Activated CD8-positive, alpha-beta memory T cell treated with anti-CD3 and anti-CD28 coated beads, Interleukin-2, amount 10 ng/mL, durations not matched to agents 7 days and 5 days (primary cell): ENCODE measurements at places on chromosomes 4 and X.

GRCh38 chrX:136019226-136019625 lies 34.0 kb downstream of the SLC9A6 start:
- peaks cover 8% of the 10 kb centered on the region for H3K4me1 ChIP-seq
- DNase-seq, result no peak
- H3K36me3 ChIP-seq, result peaks cover 19% of the 10 kb centered on the region
- no peak overlapping the region for H3K4me3 ChIP-seq

DNA sequence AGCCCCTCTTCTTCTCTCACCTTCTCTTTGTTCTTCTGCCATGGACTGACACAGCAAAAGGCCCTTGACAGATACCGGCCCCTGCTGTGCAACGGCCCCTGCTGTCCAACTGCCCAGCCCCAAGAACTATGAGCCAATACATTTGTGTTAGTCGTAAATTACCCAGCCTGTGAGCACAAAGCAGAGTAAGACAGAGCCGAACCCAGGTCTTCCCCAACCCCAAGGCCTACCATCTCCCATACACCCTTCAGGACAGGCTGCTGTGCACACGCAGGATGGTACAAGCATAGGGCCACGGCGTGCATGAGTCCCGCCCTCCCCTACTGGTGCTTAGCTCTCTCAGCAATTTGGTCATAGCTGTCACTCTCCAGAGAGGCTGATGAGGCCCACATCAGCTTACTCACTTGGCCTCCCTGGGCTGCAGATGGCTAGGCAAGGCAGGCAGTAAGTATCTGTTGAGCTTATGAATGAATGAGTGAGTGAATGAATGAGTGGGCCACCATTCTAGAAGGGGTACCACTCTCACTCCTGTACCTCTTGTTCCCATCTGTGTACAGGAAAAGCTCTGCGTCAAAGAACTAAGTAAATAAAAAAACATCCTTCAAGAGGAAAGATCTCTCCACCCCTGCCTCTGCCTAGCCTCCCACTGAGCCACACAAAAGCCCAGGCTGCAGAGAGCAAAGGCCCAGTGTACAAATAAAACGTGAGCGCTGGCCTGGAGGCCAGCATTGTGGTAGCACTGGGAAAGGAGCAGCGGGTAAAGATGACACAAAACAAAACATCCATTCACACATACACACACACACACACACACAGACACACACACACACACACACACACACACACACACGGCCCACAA lies 13.9 kb downstream of the WDR1 start:
- H3K4me3 ChIP-seq, result no peak overlapping the region
- peaks cover 99% of the 10 kb centered on the region for H3K4me1 ChIP-seq
- no peak for DNase-seq
- H3K27me3 ChIP-seq, result no peaks in the 10 kb centered on the region
- H3K27ac ChIP-seq, result peak overlapping the region; percentile 56

GRCh38 chr4:7470522-7471128 lies 35.9 kb upstream of the PSAPL1 start:
- DNase-seq, result no peak
- H3K36me3 ChIP-seq, result no peaks in the 10 kb centered on the region
- H3K4me3 ChIP-seq, result no peak overlapping the region
- no peaks in the 10 kb centered on the region for H3K4me1 ChIP-seq
- H3K27me3 ChIP-seq, result no peaks in the 10 kb centered on the region

DNA sequence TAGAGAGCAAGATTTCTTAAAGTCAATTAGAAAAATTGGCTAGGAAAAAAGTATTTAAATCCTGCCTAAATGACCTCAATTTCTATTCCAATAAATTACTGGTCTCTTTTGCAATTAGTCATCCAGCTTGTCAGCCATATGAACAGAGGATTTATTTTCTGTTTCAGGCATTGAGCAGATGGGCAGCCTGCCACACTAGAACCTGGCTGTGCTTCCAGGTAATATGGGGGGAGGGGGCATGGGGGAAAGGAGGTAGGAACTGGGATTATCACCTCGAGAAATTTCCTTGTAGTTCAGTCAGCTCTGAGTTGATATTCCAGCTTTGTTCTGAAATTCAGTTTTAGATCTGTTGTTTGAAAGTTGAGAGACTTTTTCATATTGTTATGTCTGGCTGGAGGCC lies 206.3 kb upstream of the LCORL start:
- H3K4me3 ChIP-seq, result no peak overlapping the region
- no peaks in the 10 kb centered on the region for H3K4me1 ChIP-seq

- H3K27ac ChIP-seq, result no peak overlapping the region
- peaks cover 26% of the 10 kb centered on the region for H3K27me3 ChIP-seq
- no peak for DNase-seq
- H3K4me1 ChIP-seq, result peaks cover 1% of the 10 kb centered on the region
- H3K4me3 ChIP-seq, result no peak overlapping the region
Observed at GRCh38 chr4:996030-996996, 3.1 kb upstream of the SLC26A1 start.

- H3K4me3 ChIP-seq, result no peak overlapping the region
- no peaks in the 10 kb centered on the region for H3K27me3 ChIP-seq
- no peak overlapping the region for H3K27ac ChIP-seq
- H3K4me1 ChIP-seq, result peaks cover 22% of the 10 kb centered on the region
- DNase-seq, result no peak
- H3K36me3 ChIP-seq, result peaks cover 43% of the 10 kb centered on the region
Observed at GRCh38 chrX:150607201-150607600, 38.8 kb downstream of the MTM1 start.

- H3K27ac ChIP-seq, result no peak overlapping the region
- H3K4me3 ChIP-seq, result no peak overlapping the region
- peaks cover 16% of the 10 kb centered on the region for H3K27me3 ChIP-seq
- H3K4me1 ChIP-seq, result no peaks in the 10 kb centered on the region
- no peaks in the 10 kb centered on the region for H3K36me3 ChIP-seq
- DNase-seq, result no peak
Observed at GRCh38 chr4:183011213-183011907, 87.7 kb upstream of the WWC2 start.

GRCh38 chr4:80017125-80017854 lies 55.7 kb downstream of the ANTXR2 start:
- H3K36me3 ChIP-seq, result peaks cover 38% of the 10 kb centered on the region
- DNase-seq, result no peak
- no peak overlapping the region for H3K4me3 ChIP-seq
- peaks cover 8% of the 10 kb centered on the region for H3K4me1 ChIP-seq
- no peaks in the 10 kb centered on the region for H3K27me3 ChIP-seq
- no peak overlapping the region for H3K27ac ChIP-seq

GRCh38 chr4:139137763-139138162 lies 39.3 kb downstream of the ELF2 start:
- H3K4me3 ChIP-seq, result no peak overlapping the region
- peaks cover 2% of the 10 kb centered on the region for H3K36me3 ChIP-seq
- no peak overlapping the region for H3K27ac ChIP-seq
- no peaks in the 10 kb centered on the region for H3K27me3 ChIP-seq

GRCh38 chrX:119359618-119360382 lies 39.3 kb upstream of the SLC25A43 start:
- H3K4me3 ChIP-seq, result no peak overlapping the region
- H3K36me3 ChIP-seq, result no peaks in the 10 kb centered on the region
- no peak for DNase-seq
- peaks cover 5% of the 10 kb centered on the region for H3K27me3 ChIP-seq
- H3K4me1 ChIP-seq, result no peaks in the 10 kb centered on the region

DNA sequence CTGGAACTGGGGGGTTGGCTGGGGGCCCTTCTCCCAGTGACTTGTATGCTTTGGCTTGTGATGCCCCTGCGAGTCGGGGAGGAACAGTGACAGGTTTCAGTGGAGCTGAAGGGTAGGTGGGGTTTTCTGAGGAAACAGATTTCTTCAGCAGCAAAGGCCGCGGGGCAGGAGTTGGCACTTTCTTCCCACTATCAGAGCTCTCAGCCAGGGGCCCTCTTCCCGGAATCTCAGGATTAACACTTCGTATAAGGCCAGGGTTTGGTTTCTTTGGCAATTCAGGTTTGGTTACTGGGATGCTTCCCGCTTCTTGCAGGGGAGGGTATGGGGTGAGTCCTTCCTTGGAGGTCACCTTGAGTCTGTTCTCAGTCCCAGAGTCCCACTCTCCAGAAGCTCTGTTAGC lies 75.4 kb downstream of the RPS3A start:
- peaks cover 18% of the 10 kb centered on the region for H3K27me3 ChIP-seq
- H3K27ac ChIP-seq, result no peak overlapping the region
- no peak overlapping the region for H3K4me3 ChIP-seq
- H3K4me1 ChIP-seq, result no peaks in the 10 kb centered on the region
- no peaks in the 10 kb centered on the region for H3K36me3 ChIP-seq

DNA sequence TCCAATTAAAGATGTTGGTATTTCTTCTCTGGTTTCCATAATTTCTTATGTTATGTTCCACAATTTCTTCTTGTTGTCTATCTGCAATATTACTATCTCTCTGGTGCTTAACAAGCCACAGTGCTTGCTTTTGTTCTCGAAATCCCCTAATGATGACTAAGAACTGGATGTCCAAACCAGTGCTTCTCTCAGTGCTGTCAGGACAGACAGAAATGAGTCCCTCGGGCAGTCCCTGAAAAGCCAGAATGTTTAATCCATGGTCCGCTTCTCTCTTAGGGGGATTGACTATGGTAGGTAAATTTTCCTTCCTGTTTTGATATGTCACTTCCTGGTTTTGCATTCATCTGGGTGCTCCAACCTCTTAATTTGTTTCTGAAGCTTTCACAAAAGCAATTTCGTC lies 321.6 kb upstream of the PCDH10 start:
- no peaks in the 10 kb centered on the region for H3K27me3 ChIP-seq
- no peak overlapping the region for H3K27ac ChIP-seq
- no peaks in the 10 kb centered on the region for H3K4me1 ChIP-seq
- H3K4me3 ChIP-seq, result no peak overlapping the region

DNA sequence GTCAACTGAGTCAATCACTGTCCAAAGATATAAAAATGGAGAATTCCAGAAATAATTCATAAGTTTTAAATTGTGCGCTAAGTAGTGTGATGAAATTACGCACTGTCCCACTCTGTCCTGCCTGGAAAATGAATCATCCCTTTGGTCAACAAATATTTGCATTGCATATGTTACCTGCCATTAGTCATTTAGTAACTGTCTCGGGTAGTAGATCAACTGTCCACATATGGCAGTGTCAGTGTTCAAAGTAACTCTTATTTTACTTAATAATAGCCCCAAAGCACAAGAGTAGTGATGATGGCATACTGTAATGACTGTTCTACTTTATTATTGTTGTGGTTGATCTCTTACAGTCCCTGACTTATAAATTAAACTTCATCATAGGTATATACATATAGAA lies 3.4 kb downstream of the YTHDC1 start:
- H3K36me3 ChIP-seq, result peaks cover 23% of the 10 kb centered on the region
- H3K4me1 ChIP-seq, result peaks cover 47% of the 10 kb centered on the region
- H3K27ac ChIP-seq, result no peak overlapping the region
- H3K4me3 ChIP-seq, result no peak overlapping the region
- H3K27me3 ChIP-seq, result no peaks in the 10 kb centered on the region
- no peak for DNase-seq

DNA sequence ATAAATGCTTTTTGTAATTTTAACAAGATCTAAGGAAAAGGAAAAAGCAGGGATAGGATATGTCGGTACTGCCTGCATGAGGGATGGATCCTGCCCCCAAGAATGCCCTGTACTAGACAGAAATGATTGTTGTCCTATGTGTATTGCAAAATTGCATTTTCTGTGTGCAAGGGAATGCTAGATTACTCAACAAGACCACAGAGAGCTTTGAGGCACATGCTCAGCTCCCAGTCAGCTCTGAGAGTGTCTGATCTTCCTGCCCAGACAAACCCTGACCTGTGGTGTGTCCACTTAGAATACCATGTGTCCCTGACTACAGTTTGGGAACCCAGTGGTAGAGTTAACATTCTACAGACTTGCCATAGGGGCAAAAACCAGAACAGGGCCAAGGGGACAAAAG lies 129.2 kb upstream of the PAK3 start:
- H3K36me3 ChIP-seq, result no peaks in the 10 kb centered on the region
- no peak for DNase-seq
- no peak overlapping the region for H3K27ac ChIP-seq
- H3K27me3 ChIP-seq, result no peaks in the 10 kb centered on the region

- no peaks in the 10 kb centered on the region for H3K36me3 ChIP-seq
- no peak overlapping the region for H3K4me3 ChIP-seq
- no peak for DNase-seq
Observed at GRCh38 chr4:182258441-182259000, 15.3 kb downstream of the TENM3 start.
